GM23338 (cell line): ENCODE measurements at places on chromosomes 5 and 9. TPM values are rescaled to one million over a fixed set of nuclear protein-coding genes. Genes with fewer than 3 reads are reported as not detected.

Gene TMEM252
- total RNA-seq, result not detected in 2 replicates

Gene RAB24
- 24.8 and 27.1 TPM in 2 replicates for total RNA-seq

Gene GALNT10
- 9.4 and 12.9 TPM in 2 replicates for total RNA-seq

Gene SH3TC2
- total RNA-seq, result 0.04 and 0.17 TPM in 2 replicates

Gene WDR31
- 0.47 and 0.63 TPM in 2 replicates for total RNA-seq

Gene EIF4E1B
- 0.17 TPM in 1 of 2 replicates, not detected in the other for total RNA-seq

Gene GPRIN1
- total RNA-seq, result 11.7 and 14.6 TPM in 2 replicates

Gene FANCC
- total RNA-seq, result 12.9 and 18.1 TPM in 2 replicates

Gene SLC9A3
- total RNA-seq, result 2.2 and 3.1 TPM in 2 replicates

Gene SLC46A2
- total RNA-seq, result not detected in 2 replicates

Gene ITGA2
- 6.2 and 7.1 TPM in 2 replicates for total RNA-seq

Gene CRB2
- 9.8 and 10.2 TPM in 2 replicates for total RNA-seq

Gene FAM221B
- not detected in 2 replicates for total RNA-seq

Gene PCDHA6
- 4.6 and 5.2 TPM in 2 replicates for total RNA-seq

Gene F2RL1
- 27.1 and 32.1 TPM in 2 replicates for total RNA-seq

Gene HAND1
- not detected in 2 replicates for total RNA-seq

Gene FABP6
- total RNA-seq, result 1.7 and 2.2 TPM in 2 replicates

- no peak for DNase-seq
Measured at GRCh38 chr5:9282211-9282610, 263.7 kb downstream of the SEMA5A start.

- no peak for DNase-seq
Measured at GRCh38 chr9:91935066-91935749, 14.8 kb downstream of the ROR2 start.

GRCh38 chr5:60312098-60312497 lies 387.9 kb downstream of the DEPDC1B start:
- DNase-seq, result no peak

GRCh38 chr5:109723606-109724005 lies 33.9 kb downstream of the MAN2A1 start:
- no peak for DNase-seq

- no peak for DNase-seq
Measured at GRCh38 chr5:67154556-67155206, 41.9 kb downstream of the CD180 start.

DNA sequence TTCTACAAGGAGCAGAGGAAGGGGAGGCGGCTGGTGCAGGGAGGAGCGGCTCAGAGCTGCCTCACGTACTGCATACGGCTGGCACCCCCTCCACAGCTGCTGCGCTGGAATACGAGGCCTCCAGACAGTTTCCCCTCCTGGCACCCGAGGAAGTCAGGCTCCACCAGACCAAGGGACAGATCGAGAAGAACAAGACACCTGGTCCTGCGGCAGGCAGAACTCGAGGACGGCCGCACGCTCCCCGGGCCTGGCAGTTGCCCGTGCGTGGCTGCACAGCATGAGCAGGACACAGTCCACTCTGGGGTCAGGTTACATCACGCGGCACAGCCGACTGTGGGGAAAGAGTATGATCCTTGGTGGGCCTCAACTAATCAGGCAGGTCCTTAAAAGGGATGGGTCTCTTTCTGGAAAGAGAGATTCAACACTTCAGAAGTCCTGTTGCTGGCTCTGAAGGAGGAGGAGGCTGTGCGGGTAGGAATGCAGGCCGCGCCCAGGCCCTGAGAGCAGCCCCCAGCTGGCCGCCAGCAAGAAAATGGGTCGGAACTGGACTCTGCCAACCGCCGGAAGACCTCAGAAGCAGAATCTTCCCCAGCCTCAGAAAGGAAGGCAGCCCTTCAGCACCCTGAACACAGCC lies 11.6 kb downstream of the UBAC1 start:
- DNase-seq, result no peak

- DNase-seq, result no peak
Measured at GRCh38 chr9:120212153-120212852, 367.7 kb downstream of the CDK5RAP2 start.

GRCh38 chr5:10432059-10433008 lies 9.3 kb upstream of the ROPN1L start:
- DNase-seq, result no peak

DNA sequence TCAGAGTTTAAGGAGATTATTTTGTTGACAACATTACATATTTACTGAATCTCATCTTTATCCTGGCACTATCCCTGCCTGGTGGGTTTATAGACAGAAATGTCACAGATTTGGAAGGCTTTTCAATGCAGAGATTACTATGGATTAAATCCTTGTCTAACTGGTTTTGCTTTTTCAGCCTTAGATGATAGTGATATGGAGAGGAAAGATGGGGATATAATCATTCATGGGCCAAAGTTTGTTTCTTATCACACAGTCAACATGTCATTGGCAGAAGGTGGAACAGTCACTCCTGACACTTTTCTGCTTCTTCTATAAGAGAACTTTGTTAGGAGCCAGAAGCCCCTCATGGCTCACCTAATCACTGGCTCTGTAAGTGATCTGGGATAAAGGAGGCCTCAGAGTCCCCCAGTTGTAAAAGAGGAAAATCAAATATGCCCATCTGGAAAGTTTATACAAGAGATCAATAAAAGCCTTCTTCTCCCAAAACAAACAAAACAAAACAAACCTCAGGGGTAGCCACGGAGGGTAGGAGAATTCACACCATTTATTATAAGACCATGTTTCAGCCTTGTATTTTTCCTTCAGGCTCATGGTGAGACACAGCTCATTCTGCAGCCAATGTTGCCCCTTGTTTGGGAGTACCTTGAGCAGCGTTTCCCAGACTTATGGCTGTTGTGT lies 101.2 kb downstream of the PCSK1 start:
- DNase-seq, result no peak

DNA sequence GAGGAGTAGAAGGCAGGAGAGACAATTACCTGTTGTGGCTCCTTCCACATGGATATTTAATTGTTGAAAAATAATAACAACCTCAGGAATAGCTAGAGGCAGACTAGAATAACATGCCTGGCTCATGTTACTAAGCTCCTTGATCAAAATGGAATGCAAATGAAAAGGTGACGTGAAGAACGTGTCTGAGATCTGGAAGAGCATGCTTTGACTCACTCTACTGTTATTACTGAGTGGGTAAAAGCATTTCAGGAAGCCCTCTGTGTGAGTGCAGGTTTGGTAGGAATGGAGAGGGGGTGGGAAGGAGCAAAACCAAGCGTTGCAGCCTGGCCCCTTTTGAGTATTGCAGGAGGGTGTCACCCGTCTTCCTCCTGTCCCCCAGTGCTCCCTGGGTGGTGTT lies 84.8 kb downstream of the EQTN start:
- no peak for DNase-seq

GRCh38 chr5:78649211-78649695 lies 681 bp upstream of the LHFPL2 start:
- DNase-seq, result peak; percentile 57

GRCh38 chr5:148193202-148193601 lies 9.6 kb upstream of the SPINK6 start:
- DNase-seq, result no peak

- no peak for DNase-seq
Measured at GRCh38 chr9:106931466-106931865, 68.5 kb downstream of the ZNF462 start.

DNA sequence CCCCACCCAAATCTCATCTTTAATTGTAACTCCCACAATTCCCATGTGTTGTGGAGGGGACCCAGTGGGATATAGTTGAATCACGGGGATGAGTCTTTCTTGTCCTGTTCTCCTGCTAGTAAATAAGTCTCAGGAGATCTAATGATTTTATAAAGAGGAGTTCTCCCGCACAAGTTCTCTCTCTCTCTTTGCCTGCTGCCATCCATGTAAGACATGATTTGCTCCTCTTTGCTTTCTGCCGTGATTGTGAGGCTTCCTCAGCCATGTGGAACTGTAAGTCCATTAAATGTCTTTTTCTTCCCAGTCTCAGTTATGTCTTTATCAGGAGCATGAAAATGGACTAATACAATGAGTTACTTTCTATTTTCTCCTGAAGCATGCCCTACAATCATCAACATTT lies 1158.5 kb downstream of the CDH18 start:
- no peak for DNase-seq

DNA sequence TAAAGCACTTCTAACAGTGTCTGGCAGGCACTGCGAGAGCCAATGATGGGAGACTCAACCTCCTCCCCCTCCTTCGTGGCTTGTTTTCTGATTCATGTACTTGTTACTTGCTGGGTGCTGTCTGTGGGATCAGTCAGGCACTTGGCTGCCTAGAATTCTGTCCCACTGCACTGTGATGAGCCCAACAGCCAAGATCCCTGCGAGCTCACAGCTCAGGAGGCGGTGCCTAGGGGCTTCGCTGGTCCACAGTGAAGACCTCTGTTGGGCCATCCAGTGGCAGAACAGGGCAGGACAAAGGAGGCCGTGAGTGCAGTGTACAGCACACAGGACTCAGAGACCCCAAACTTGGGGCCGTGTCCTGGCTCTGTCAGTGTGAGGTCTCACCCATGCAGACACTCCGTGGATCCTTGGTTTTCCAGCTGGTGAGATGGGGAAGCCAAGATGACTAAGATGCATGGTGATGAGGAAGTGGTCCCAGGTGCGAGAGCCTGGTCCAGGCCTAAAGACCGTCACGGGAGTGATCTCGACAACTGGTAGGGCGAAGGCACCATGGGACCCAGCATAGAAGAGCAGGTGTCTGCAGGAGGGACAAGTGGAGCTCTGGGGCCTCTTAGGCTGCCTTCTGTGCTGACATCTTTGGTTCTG lies 19.5 kb downstream of the MYMK start:
- DNase-seq, result no peak

- DNase-seq, result no peak
Measured at GRCh38 chr5:54115735-54116403, 194.5 kb downstream of the ARL15 start.

- DNase-seq, result peak; percentile 18
Measured at GRCh38 chr5:105868038-105868780, 1802.5 kb downstream of the EFNA5 start.

GRCh38 chr9:114121227-114122135 lies 22.4 kb upstream of the KIF12 start:
- DNase-seq, result no peak

- DNase-seq, result peak; percentile 35
Measured at GRCh38 chr5:169740435-169740834, 103.4 kb downstream of the DOCK2 start.

GRCh38 chr9:112046181-112046580 lies 128.9 kb downstream of the SUSD1 start:
- DNase-seq, result no peak

GRCh38 chr5:110383231-110383630 lies 343.2 kb downstream of the TMEM232 start:
- DNase-seq, result no peak
